ENCODE measurements at places on chromosomes 5 and 9.

DNA sequence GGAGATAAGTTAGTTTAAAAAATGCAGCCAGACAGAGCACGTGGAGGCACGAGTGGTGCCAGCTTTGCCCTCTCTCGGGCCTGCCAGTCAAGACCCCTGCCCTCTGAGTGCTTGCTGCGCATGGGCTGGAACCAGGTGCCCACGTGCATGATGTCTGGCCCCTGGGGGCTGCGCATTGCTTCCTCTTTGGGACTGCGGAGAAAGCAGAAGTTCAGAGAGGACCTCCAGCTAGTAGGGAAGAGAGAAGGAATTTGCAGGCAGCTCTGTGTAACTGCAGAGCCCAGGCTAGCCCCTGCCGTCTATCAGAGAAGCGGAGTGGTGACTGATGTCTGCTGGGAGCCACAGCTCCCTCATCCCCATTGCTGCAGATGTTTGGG, 9.7 kb upstream of the RNU6ATAC start:
- DNase-seq, result no peak

DNA sequence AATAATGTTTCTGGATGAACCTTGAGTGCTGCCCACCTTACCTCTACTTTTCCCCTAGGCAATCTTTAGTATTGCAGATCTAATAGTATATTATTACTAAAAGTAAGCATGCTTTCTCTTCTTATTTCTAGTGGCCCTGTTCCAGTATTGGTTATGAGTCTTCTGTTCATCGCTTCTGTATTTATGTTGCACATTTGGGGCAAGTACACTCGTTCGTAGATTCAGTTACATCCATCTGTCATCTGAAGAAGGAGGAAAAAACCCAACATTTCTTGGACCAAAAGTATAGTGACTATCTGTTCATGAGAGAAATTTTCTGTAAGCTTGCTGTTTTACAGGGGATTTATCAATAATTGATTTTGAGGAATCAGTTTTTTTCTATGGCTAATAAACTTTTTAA, 8.1 kb downstream of the SEC61B start:
- no peak for DNase-seq

GRCh38 chr9:129275626-129276247, 97.7 kb upstream of the IER5L start:
- no peak for DNase-seq

DNA sequence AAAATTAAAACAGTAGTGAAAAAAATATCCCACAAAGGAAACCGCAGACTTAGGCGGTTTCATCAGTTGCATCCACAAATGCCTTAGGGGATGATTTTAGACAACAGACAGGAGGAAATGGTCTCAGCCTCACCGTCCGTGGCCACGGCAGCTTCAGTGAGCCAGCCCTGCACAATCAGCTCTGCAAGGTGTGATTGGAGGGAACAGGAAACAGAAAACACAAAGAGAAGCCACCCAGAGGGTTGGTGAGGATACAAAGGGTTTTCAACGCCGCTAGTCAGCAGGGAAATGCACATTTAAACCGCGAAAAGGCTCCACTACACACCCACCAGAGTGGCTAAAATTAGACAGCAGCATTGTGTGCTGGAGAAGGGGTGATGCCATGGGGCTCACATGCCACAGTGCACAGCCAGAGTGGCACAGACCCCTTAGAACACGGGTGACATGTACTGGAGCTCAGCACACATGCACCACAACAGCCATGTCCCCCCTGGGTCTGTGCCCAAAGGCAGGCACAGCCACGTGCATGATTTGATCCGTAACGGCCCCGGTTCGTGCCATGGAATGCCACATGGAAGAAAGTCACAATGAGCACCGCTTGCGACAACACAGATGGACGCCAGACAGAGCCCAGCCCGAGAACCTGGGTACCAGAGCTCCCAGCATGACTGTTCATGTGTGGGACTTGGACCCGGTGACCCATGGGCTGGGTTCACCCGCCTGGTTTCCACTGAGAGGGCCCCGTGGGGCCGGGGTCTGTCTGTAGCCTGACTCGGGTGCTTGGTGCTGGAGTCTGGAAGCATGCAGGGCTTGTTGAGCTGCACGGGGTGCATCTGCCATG, 18.3 kb upstream of the TERT start:
- DNase-seq, result no peak

GRCh38 chr5:149771216-149771980, 41.3 kb downstream of the PPARGC1B start:
- no peak for DNase-seq

DNA sequence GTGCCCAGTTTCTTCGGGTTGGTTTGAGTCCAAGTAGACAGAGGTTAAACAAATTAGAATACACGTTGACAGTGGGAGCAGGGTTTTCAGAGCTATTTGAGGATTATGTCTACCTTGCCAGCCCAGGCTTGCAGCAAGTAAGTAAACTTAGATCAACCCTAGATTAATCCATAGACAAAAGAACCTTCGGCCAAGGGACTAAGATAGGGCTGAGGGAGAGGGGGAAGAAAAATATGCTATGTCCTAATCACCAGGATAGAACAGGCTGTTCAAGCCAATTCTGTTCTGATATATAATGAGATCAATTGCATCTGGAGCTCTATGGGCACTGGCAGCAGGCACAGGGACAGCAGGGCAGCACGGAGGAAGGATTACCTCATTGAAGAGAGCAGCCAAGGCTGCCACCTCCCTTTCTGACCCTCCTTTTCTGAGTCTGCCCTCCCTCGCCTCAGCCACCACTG, 377.7 kb downstream of the PIK3R1 start:
- DNase-seq, result no peak

GRCh38 chr5:61307191-61307590, 24.9 kb upstream of the ZSWIM6 start:
- no peak for DNase-seq

- no peak for DNase-seq
These were observed 143.7 kb downstream of the ARHGAP26 start for GRCh38 chr5:142913728-142914338.
